ENCODE measurements at places on chromosomes 2 and 18.

DNA sequence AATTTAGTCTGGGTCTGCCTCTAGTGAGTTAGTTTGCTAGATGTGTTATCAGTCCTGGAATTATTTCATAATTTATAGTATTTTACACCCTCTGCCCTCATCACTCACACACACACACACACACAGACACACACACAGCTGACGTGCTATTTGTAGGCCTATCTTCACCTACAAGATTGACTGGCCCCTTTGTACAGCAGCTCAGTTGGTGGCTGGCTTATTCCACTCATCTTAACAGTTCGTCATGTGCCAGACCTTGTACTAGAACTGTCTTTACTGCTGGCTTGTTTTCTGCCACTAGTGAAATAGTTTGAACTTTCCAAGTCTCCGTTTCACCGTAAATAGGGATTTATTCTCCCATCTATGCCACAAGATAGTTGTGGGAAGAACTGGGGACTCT, 21.3 kb downstream of the CENPO start:
- DNase-seq: no peak

GRCh38 chr2:169862816-169863215, 35.6 kb downstream of the UBR3 start:
- no peak for DNase-seq

GRCh38 chr2:68412127-68412819, 47.2 kb downstream of the PLEK start:
- DNase-seq: no peak

GRCh38 chr2:30185178-30185577, 38.4 kb downstream of the YPEL5 start:
- DNase-seq: no peak

- no peak for DNase-seq
Observed at GRCh38 chr2:64283641-64284361, 139.6 kb upstream of the PELI1 start.

- no peak for DNase-seq
Observed at GRCh38 chr2:7419186-7419585, 502.0 kb downstream of the RNF144A start.

DNA sequence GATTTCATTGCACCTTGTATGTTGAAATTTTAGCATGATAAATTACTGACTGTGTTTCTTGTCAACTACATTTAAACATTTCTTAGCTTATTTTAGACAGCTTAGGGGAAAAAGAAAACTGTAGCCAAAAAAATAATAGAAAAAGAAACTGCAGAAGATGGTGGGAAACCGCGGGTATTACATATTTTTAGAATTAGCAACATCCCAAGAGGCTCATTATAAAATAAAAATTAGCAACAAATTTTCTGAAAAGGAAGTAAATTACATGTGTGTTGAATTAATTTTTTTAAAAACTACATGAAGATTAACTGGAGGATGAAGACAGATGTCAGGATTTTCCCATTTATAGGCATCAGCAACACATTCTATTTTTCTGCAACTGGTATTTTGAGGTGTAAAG, 4.3 kb downstream of the PELI1 start:
- DNase-seq: no peak

DNA sequence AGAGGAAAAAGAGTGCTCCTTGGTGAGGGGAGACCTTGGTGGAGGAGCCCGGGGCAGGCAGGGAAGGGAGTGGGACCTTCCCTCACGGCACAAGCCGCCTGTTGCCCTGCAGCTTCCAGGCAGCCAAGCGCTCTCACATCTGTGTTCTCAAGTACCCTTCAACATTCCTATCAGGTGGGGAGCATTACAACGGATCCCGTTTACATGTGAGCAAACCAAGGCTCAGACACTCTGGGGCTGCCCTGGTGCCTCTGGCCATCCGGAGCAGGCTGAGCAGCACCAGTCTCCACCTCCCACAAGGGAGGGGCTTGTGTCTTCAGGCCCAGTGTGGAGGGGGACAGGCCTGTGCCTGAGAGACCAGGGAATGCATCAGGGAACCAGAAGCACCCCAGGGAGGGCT, 57.9 kb downstream of the AQP12A start:
- DNase-seq: no peak

- DNase-seq: no peak
Observed at GRCh38 chr2:228329282-228329681, 147.8 kb upstream of the SPHKAP start.

DNA sequence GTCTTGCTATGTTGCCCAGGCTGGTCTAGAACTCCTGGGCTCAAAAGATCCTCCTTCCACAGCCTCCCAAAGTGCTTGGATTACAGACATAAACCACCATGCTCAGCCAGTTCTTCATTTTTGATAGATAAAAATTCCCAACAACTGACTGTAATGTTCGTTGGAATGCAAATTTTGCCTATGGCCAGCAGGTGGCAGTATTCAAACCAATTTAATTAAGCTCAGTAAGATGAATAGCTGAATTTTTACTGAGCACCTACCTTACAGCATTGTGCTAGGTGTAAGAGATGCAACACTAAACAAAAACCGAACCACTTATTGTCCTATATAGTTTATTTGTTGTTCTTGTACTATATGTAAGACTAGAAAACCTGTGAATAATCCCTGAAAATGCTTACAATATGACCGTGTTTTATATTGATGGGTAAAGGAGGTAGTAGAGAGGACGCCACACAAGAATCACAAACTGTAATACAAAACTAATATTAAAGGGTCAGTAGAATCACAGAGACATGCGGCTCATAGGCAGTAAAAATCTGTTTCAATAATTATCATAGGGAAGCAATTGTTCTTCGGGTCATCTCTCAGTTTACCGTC, 8.2 kb upstream of the TMEM182 start:
- DNase-seq: peak; percentile 32

Measured in upper lobe of left lung (tissue), 6 donors.